Epithelial cell of prostate (primary cell): ENCODE measurements at places on chromosomes 1 and 21.
A peak's percentile ranks its signal among the peaks of the same experiment; 100 is the strongest.

DNA sequence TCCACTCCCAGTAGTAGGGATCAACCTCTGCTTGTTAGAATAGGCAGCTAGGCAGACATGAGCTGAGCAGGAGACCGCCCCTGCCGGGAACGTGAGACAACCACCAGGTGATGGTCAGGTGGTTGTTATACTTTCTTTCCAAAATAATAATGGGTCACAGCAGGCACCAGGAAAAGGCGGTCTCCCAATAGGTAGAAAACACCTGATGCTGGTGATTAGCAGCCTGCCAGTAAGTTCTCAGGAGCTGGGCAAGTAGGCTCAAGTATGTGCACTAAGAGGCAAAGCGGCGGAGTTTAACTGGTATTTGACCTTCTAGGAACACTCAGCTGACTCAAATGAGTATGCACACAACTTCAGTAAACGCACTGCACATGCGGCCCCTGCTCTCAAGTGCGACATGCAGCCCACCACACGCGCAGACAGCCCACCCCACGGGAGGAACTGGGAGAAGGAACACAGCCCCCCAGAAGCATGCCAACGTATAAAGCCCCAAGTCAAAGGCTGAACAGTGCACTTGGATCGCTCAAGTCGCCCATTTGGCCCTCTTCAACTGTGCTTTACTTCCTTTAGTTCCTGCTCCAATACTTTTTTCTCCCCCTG lies 80.0 kb downstream of the DESI2 start:
- DNase-seq: no peak

DNA sequence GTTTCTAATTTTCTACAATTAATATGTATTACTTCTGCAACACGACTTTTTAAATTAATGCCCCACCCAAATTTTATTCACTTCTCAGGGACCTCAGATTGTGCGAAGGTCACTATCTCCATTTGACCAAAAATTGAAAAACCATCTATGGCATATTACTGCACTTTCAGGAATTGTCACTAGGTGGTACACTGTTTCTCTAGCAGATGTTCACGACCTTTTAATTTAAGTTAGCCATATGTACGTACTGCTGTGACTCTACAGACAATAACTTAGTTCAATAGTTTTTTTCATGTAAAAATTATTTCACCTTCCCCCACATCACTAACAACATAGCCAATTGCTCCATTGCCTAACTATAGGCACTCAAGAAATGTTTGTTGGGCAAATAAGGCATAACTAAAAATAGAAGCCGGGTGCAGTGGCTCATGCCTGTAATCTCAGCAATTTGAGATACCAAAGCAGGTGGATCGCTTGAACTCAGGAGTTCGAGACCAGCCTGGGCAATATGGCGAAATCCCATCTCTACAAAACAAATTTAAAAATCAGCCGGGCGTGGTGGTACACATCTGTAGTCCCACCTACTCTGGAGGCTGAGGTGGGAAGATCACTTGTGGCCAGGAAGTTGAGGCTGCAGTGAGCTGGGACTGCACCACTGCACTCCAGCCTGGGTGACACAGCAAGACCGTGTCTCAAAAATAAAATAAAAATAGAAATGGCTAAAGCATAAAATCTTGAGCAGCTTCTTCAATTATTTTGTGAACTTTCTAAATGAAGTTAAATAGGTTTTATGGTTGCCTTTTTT lies 75.7 kb upstream of the PKN2 start:
- DNase-seq: no peak

GRCh38 chr1:197776351-197777105 lies 1.2 kb upstream of the DENND1B start:
- DNase-seq: peak; percentile 49

GRCh38 chr1:202343652-202344349 lies 2.1 kb upstream of the UBE2T start:
- DNase-seq: no peak

DNA sequence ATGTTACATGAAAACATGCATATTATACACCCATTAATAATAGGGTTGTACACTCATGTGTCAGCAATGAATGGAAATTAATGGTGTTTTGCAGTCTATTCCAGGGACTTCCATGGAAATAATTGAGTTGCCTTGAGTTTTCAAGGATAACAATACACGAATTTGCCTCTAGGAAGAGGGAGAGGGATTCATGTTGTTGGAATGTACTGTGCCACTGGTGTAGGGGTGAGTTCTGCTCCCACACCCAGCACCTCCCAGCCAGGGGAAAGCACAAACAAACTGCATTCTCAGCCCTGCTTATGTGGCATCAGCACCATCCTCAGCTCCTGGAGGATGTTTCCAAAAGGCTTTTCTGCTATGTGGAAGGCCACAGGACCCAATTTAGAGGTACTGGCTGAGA lies 57.8 kb downstream of the BCAR3 start:
- no peak for DNase-seq

- DNase-seq: no peak
These were observed 441.2 kb upstream of the ESRRG start for GRCh38 chr1:217164403-217164802.

- no peak for DNase-seq
These were observed 38.4 kb upstream of the TRABD2B start for GRCh38 chr1:48035371-48036141.

GRCh38 chr21:46048926-46049889 lies 48.7 kb upstream of the COL6A2 start:
- peak; percentile 31 for DNase-seq

- DNase-seq: no peak
These were observed 52.8 kb downstream of the SLX9 start for GRCh38 chr21:44992608-44993031.

- DNase-seq: no peak
These were observed 804.4 kb downstream of the BRINP3 start for GRCh38 chr1:189673217-189673616.

DNA sequence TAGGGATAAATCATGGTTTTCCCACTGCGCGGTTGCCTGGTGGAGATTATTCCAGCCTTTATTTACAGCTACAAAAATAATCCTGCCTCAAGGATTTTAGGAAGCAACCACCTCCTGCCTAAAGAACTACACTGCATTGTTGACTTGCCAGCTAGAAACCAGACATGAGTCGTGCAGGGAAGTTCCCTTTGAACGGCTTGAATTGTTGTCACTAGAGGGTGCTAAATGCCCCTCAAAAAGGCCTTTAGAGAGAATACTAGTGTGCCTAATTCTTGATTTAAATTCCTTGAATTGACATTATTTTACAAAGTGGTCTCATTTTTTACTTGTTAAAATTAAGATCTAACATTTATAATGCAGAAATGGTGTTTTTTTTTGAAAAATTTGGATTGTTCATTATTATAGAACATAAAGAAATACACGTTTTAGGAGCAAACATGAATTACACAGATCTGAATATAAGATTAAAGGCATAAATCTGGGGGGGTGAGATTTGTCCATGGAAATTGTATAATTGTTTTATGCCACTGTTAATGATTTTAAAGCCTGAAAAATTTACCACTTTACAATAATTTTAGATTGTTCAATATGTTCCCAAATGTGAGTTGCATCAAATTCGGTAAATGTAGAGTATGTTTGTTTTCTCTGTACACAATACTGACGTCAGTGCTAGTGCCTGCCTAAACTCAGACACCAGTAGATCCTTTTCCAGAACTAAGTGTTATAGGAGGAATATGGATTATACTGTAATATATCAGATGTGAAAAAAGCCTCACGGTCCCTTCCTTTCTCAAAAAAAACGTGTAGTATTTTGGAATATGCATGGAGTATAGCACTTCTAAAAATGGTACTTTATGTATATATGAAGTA lies 7.6 kb upstream of the ERG start:
- DNase-seq: peak; percentile 31

- DNase-seq: no peak
These were observed 259.1 kb downstream of the NFIA start for GRCh38 chr1:61341426-61341825.

DNA sequence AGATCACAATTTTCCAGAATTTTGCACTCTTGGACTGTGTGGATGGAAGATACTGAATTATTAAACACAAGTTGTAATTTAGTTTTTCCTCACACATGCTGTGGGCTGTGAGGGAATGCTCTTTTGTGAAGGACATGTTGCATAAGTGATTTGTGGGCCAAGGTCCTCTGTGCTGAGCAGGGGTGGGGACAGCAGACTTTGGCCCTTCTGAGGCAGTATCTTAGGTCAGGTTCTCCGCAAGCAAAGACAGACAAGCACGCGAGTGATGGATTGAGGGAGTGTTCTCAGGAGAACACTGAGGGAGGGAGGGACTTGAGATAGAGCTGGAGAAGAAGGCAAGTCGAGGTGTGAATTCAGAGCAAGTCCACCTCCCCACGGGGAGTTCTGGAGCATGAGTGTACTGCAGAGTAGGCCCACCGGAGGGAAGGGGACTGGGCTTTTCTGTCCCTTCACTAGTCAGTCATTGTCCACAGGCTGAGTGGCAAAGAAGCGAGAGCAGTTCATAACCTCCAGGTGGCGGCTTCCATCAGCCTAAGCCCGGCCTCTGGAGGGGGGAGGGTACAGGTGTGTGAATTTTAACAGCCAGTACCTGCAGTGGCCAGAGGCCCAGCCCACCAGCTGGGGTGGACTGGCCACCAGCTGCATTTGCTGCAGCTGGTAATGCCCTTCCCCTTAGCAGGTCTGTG lies 19.1 kb upstream of the CD101 start:
- no peak for DNase-seq

DNA sequence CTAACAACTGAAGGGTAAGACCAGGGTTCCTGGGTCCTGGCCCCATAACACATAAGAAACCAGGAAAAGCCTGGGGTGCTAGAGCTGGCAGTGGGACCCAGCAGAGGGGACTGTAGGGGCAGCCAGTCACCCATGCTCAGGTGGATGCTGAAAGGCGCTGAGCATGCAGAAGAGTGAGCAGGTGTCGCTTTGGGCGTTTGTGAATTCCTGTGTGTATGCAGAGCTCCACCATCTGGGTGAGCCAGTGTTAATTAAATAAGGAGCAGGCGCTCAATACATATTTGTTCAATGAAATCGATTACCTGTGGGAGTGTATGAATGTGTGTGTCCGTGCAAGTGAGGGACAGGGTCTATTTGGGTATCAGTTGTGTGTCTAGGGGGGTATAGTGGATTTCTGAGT lies 499 bp downstream of the C1QA start:
- no peak for DNase-seq

- no peak for DNase-seq
These were observed 91.2 kb upstream of the JUN start for GRCh38 chr1:58874757-58875755.

- no peak for DNase-seq
These were observed 425.0 kb downstream of the LRRIQ3 start for GRCh38 chr1:73772941-73773340.

DNA sequence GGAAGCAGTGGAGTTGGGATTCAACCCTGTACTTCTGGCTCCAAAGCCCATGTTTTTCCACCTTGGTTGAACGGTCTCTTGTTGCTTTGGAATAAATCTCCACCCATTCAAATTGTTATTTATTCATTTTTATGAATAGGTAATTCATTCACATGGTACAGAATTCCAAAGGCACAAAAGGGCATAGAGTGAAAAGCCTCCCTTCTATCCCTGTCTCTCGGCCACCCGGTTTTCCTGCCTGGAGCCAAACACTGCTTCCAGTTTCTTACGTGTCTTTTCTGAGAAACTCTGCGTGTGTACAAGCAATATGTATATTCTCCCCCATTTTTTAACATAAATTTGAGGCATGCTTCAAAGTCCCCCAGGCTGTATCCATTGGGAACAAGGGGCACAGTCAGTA lies 3.9 kb downstream of the EXTL1 start:
- no peak for DNase-seq

- DNase-seq: no peak
These were observed 20.8 kb upstream of the NR5A2 start for GRCh38 chr1:200006711-200007110.

GRCh38 chr1:66261364-66261763 lies 272.6 kb upstream of the SGIP1 start:
- no peak for DNase-seq

GRCh38 chr1:54052431-54052933 lies 522 bp downstream of the TMEM59 start:
- DNase-seq: no peak

DNA sequence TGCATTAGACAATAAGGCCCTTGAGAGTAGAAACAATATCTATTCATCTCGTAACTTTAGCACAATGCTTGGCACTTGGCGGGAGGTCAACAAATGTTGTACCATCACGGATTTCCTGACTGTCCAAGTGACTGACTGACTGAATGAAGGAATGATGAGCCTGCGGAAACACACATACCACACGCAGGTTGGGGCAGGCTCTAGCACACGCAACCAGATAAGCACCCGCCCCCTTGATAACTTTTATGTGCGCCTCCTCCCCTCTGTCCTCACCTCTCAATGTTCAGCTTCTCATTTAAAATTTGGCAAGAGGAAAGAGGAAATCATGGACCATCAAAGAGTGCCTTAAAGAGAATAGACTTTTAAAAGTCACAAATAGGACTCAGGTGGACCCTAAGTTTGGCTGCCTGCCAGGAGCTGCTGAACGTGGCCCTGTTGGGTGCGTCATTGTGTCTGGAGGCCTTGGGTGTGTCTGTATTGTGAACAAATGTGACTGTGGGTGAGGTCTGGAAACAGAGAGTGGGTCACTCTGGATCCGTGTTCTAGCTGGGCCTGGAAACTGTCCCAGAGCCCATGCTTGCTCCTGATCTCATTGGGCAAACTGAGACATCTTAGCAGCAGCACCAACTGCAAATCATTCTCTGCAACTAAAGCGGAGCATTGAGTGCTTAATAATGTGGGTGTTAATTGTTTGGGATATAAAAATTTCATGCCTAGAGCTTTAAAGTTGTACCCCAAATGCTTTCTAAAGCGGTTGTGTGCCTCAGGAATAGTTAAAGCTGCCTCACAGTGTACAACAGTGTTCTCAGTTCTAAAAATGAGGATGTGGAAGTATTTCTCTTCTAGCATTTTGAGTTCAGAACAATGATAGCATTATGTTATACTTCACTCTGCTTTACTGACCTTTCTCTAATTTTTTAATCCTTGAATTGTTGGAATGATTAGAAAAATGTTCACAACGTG lies 47.6 kb upstream of the ABCG1 start:
- peak; percentile 75 for DNase-seq

- no peak for DNase-seq
These were observed 667.4 kb upstream of the ZP4 start for GRCh38 chr1:238558156-238558555.

DNA sequence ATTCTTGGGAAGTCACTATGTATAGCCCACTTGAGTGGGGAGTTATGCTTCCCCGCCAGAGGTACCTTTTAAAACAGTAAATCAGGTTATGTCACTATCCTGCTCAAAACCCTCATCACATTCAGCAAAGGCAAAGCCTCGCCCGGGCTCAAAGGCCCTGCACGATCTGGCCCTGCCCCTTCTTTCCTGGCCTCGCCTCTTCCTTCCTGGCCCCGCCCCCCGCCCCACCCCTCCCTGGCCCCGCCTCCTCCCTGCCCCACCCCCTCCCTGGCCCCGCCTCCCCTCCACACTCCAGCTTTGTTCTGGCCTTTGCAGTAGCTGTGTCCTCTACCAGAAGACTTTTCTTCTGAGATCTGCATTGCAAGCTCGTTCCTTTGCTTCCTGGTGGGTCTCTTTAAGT lies 6.6 kb downstream of the LDLRAD2 start:
- DNase-seq: no peak

- no peak for DNase-seq
These were observed 36.8 kb upstream of the AHCYL1 start for GRCh38 chr1:109947582-109948284.

- DNase-seq: no peak
These were observed 3.0 kb downstream of the RAB25 start for GRCh38 chr1:156063997-156064285.

GRCh38 chr1:5947978-5948680 lies 44.1 kb downstream of the NPHP4 start:
- no peak for DNase-seq
